ENCODE measurements at places on chromosomes 2 and 18.

GRCh38 chr2:46170611-46171350 is 126.4 kb upstream of the EPAS1 start:
- no peak for DNase-seq

GRCh38 chr2:41431756-41432155 is 616.1 kb upstream of the PKDCC start:
- DNase-seq, result no peak

- no peak for DNase-seq
These were observed 3.9 kb downstream of the C2orf72 start for GRCh38 chr2:231041061-231041689.

GRCh38 chr18:34866739-34867138 is 156.6 kb downstream of the DTNA start:
- no peak for DNase-seq

DNA sequence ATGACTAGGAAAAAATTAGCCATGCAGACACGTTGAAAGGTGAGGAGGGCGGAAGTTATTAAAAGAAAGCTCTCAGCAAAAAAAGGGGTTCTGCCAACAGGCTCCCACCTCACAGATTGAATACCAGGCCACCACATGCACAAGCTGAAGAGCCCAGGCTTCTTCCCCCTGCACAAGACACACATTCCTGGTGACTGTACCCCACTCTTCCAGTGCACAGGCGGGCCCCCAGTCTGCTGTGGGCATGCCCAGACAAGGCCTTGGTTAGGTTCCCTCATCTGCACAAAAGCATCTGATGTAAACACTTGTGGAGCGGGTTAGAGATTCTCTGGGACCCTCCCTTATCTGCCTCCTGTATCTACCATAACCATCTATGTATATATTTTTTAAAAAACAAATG is 81.7 kb downstream of the AGPS start:
- DNase-seq, result no peak

- no peak for DNase-seq
These were observed 131.7 kb downstream of the TAF4B start for GRCh38 chr18:26357960-26358359.

DNA sequence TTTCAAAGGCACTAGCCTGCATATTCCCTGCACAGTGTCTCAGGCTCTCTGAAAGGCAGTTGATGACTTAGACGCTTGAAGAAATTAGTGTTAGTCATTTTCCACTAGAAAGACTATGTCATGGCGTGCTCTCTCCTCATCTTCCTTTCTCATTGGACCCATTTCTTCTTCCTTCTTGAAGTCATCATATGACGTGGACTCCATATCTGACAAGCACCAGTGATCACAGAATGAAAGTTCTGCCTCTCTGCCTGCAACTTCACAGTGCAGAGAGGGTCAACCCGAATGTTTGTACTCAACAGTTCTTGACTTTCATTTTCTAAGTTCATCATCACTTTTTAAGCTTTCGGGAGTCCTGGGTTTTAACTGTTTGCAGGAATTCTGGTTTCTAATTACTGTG is 63.7 kb upstream of the CYRIA start:
- DNase-seq, result no peak

DNA sequence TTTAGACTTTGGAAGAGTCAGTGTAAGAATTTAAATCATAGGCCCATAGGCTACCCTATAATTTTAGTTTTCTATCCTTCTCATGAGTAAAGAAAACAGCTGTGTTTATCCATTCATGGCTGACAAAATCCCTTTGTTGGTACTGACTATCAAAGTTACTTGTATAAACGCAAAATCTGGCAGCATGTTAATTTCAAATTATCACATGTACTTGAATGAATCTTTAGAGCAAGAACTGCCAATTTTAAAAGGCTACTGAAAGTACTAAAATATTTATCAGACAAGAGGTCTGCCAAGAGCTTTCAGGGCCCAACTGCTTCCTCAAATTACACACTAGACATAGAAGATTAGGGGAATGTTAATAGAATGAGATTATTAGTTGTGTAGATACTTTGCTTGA is 66.6 kb downstream of the MYL12B start:
- no peak for DNase-seq

DNA sequence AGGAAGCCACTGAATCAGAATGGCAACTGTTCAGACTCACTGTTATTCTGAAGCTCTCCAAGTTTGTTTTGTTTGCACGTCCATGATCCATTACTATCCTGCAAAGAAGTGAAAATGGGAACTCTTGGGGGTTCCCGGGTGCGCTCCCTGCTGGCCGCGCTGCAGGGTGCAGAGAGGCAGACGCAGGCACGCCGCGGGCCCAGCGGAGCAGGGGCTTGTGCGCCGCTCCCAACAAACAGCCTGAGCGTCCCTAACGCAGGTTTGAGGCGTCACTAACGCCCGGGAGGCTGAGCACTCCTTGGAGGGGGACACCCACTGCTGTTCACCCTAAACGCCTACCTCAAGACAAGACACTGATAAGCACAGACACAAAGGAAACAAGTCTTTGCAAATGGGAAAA is 14.3 kb upstream of the PIEZO2 start:
- DNase-seq, result no peak

DNA sequence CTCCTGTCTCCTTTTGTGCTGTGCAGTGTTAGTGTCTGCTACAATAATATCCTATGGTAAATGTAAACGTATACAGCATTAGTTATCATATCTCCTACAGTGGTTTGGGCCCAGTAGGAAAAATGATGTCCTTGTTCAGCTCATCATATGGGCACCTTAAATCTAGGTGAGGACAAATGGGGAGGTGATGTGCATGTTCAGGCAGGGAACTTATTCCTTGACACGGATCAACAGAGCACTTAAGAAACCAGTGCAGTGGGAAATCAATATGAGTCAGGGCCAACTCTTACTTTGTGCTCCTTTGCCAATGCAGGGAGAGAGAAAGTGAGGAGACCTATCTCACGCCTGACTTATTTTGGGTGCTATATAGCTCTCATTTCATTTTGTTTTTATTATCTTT is 76.4 kb downstream of the KLHL14 start:
- DNase-seq, result no peak

GRCh38 chr2:176558574-176559140 is 289.4 kb downstream of the MTX2 start:
- no peak for DNase-seq

- no peak for DNase-seq
These were observed 122.3 kb upstream of the DOCK10 start for GRCh38 chr2:225164401-225165050.

All from T47D (cell line).